ENCODE measurements at places on chromosomes 1 and 21.

GRCh38 chr21:21715266-21715969 is 717.2 kb downstream of the NCAM2 start:
- DNase-seq: no peak

DNA sequence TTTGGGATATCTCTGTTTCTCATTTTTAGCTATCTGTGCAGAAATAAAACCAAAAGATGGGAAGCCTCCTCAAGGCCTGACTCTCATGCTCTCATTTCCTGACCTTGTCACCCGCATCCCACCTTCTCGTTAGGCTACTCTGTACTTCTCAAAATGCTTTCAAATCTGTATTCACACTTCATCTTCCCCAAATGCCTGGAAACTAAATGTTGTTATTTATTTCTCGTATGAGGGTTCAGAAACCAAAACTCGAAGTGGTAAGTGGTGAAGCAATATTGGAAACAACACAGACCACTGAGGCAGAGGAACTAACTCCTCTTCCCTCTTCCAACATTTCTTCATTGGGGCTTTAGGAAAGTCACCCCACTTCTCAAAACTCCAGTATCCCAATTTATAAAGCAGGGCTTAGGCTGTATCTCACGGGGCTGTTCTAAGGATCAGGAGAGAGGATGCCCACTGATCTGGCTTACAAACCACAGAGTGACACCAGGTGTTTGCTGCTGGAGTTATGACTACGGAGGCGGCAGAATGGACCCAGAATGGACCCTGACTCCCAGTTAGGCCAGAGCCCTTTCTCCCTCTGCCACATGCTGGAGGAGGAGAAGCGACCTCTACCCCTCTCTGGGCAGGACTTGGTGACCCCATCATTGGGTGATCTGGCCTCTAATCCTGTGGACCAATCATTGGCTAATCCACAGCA is 3.5 kb downstream of the SLAMF7 start:
- no peak for DNase-seq

GRCh38 chr1:203711251-203712007 is 53.6 kb upstream of the LAX1 start:
- DNase-seq: no peak

DNA sequence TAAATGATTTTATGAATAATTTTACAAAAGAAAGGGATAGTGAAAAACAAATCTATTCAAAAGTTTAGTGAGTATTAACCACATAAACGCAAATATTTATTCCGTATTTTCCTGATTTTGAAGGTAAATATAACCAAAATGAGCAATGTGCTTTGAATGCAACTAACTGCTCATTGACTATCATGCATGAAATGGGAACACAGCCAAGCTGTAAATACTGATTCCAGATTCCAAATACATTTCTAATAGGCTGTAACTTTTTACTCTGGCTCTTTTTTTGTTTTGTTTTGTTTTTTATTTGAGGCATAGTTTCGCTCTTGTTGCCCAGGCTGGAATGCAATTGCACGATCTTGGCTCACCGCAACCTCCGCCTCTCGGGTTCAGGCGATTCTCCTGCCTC is 41.8 kb downstream of the SELENOF start:
- DNase-seq: no peak

GRCh38 chr21:45471525-45472221 is 66.7 kb downstream of the COL18A1 start:
- no peak for DNase-seq

GRCh38 chr1:202187697-202188407 is 5.7 kb upstream of the LGR6 start:
- no peak for DNase-seq

GRCh38 chr1:211828584-211829342 is 1.8 kb downstream of the LPGAT1 start:
- DNase-seq: no peak

Data from activated T-helper 9 cell treated with anti-CD3 and anti-CD28 coated beads, Interleukin-2, amount 50 U/mL, for 16 hours (primary cell).